ENCODE measurements at places on chromosomes 1 and 21.

GRCh38 chr1:113453771-113454083, 63.4 kb downstream of the MAGI3 start:
- no peaks in the 10 kb centered on the region for H3K36me3 ChIP-seq
- no peak for DNase-seq

DNA sequence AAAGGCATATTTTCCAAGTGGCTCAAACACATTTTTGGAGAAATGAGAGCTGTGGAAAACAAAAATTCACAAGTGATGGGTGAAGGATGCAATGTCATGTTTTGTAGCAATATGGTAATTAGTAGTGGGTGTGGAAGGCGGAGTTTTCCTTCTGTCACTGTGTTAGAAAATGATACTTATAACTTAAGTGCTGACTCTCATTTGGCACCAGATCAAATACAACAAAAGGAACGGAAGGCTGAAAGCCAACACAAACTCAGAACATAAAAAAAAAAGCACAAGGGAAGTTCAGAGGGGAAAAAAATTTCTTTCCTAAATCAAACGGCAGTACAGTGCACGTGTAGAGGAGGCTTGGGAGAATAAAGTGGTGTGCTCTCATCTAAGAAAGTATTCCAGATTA, at the start of gene TNFSF18:
TNFSF18 (minus strand) TSS at position 77 of the 400 bp plus-strand sequence; CDS start at position 32, 45 bp downstream.
- no peak within 1 kb of the TSS for H3K4me3 ChIP-seq
- no peaks in the 10 kb centered on the region for H3K36me3 ChIP-seq

DNA sequence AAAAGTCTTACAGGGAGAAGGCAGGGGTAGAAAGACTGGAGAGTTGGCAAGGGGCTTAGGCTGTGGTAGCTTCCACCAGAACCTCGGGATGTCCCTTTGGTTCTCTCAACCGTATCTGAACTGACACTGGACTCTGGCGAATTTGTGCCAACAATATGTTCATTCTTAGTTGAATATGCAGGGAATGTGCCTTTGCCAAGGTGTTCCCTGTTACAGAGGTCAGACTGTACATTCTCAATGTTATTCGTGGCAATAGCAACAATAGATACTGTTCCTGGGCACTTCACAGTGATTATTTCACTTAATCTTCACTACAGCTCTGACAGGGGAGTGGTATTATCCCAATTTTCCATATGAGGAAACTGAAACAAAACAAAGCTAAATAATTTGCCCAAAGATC, 51.5 kb upstream of the RAB3GAP2 start:
- H3K4me3 ChIP-seq = no peak overlapping the region
- no peaks in the 10 kb centered on the region for H3K4me1 ChIP-seq
- H3K27ac ChIP-seq = no peak overlapping the region
- peaks cover 16% of the 10 kb centered on the region for H3K27me3 ChIP-seq
- no peak for DNase-seq

GRCh38 chr21:41460578-41461527, 34.8 kb downstream of the MX1 start:
- no peaks in the 10 kb centered on the region for H3K27me3 ChIP-seq
- DNase-seq = peak; percentile 58
- H3K27ac ChIP-seq = no peak overlapping the region
- no peak overlapping the region for H3K4me3 ChIP-seq
- peaks cover 2% of the 10 kb centered on the region for H3K36me3 ChIP-seq

- no peak overlapping the region for H3K27ac ChIP-seq
- no peak for DNase-seq
- H3K4me1 ChIP-seq = peaks cover 36% of the 10 kb centered on the region
- H3K36me3 ChIP-seq = peaks cover 6% of the 10 kb centered on the region
- H3K27me3 ChIP-seq = no peaks in the 10 kb centered on the region
Observed at GRCh38 chr1:27117733-27118439, 37.0 kb downstream of the SLC9A1 start.

DNA sequence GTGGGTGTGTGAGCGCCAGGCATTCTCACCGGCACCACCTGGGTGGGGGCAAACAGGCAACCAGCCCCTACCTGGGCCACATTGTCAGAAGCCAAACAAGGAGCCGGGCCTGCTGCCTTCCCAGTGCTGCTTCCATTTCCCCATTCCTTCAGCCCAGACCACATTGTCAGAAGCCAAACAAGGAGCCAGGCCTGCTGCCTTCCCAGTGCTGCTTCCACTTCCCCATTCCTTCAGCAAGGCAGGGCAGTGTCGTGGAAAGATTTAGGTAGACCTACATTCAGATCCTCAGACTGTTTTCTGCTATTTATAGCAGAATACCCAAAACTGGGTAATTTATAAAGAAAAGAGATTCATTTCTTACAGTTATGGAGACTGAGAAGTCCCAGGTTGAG, 47.0 kb upstream of the EFHD2 start:
- H3K27ac ChIP-seq = no peak overlapping the region
- H3K4me3 ChIP-seq = no peak overlapping the region
- no peak for DNase-seq
- no peaks in the 10 kb centered on the region for H3K36me3 ChIP-seq
- peaks cover 17% of the 10 kb centered on the region for H3K27me3 ChIP-seq

All from activated T-cell treated with anti-CD3 and anti-CD28 coated beads, Interleukin-2, amount 50 U/mL, for 72 hours (primary cell).